ENCODE measurements at places on chromosomes 13 and 19.

- DNase-seq: no peak
These were observed 9.8 kb upstream of the CDC42EP5 start for GRCh38 chr19:54482889-54483288.

- no peak for DNase-seq
These were observed 22.1 kb downstream of the CAPN12 start for GRCh38 chr19:38721979-38722773.

DNA sequence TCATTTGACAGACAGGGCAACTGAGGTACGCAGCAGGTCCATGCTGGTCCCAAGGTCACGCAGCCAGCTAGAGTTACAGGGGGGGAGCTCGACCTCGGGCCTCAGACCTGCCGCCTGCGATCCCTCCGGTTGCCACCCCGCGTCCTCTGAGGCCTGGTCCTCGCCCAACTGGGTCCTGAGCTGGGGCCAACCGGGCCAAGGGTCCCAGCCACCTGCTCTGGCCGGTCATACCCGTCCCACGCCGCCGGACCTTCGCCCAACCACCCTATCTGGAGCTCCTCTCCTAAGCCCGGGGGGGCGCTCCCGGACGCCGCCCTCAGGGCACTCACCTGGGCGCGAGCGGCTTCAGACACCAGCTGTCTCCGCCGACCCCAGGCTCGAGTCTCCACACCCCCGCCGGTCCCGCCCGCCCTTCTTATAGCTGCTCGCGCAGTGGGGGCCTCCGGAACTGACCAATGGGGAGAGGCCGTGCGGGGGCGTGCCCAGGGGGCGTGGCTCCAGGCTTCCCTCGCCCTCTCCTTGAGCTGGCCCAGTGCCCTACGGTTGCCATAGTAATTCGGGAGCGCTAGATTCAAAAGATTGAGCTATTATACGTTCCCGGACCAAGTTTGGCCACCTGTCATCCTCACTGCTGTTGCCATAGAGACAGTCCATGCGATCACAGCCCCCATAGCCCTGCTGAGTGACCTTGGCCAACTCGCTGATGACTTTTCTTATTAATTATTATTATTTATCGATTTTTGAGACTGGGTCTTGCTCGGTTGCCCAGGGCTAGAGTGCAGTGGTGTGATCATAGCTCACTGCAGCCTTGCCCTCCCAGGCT lies at the start of gene PLIN5:
Gene PLIN5 (minus strand): TSS at position 389 of the 823 bp plus-strand sequence. CDS start 1,150 bp downstream, outside the sequence.
- DNase-seq: no peak

GRCh38 chr13:20073775-20074174 lies 87.1 kb downstream of the GJA3 start:
- no peak for DNase-seq

- no peak for DNase-seq
These were observed 53.9 kb downstream of the MCF2L start for GRCh38 chr13:113022745-113023574.

DNA sequence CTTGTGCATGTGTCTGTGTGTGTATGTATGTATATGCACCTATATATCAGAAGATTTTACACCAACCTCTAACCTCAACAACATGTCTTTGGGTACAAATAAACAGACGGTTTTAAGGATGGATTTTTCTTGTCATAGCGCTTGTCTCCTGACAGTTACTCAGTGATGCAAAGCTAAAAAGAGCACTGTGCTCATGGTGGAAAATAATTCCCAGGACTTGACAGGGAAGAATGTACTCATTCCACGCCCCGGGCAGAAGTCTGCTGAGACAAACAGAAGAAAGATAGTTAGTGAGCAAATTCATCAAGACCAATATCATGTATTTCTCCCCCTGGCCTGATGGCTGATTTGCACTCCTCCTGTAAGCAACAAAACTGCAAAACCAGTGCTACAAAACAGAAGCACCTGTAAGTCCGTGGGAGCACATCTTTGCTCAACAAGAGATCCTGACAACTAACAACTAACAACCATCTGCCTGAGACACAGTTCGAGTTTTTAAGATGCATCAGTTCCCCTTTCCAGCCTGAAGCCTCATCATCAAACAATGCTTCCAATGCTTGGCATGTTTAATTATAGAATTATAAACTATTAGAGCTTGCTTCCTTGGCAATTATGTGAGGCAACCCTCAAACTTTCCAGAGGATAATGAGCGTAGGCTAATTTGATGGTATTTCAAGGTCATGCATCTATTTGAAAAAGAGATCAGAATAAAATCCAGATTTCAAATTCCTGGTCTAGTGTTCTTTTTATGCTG lies 812.7 kb upstream of the MIR17HG start:
- DNase-seq: no peak

GRCh38 chr13:33278913-33279312 lies 6.6 kb downstream of the STARD13 start:
- no peak for DNase-seq

DNA sequence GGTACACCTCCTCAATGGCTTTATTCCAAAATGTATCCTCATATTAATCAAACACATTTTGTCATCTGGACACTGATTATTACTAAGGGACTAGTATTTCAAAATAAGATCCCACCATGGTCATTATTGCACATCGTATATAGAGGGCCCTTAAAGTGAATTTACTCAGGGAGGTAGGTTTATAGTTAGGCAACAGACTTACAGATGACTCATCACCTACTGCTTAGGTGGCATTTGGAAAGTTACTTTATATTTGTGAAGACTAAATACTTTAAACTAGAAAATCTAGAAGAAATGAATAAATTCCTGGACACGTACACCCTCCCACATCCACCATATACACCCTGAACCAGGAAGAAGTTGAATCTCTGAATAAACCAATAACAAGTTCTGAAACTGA lies 353.0 kb downstream of the KCTD12 start:
- no peak for DNase-seq

DNA sequence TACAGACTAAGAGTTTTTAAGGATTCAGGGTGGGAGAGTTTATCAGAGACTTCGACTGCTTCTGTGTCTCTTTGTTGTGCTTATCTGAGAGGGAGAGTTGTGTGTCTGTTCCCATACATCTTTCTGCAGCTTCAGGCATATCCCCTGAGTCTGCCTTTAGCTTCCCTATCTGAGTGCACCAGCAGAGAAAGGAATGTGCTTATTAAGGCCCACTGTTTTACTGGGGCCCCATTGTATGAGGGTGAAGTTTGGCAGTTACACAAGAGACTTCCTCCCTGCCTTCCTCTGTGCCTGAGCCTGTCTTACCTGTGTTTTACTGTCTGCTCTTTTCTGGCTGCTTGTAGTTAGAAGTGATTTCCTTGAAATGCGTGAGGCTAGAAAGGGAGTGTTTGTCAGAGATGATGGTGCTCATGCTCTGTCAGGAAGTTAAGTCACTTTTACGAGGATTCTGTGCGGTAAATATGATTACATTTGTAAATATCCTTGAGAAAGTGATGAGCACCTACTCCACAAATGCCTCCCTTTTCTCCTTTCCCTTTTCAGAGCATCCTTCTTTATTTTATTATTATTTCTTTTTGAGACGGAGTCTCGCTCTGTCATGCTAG lies 1228.9 kb upstream of the MIR17HG start:
- no peak for DNase-seq

DNA sequence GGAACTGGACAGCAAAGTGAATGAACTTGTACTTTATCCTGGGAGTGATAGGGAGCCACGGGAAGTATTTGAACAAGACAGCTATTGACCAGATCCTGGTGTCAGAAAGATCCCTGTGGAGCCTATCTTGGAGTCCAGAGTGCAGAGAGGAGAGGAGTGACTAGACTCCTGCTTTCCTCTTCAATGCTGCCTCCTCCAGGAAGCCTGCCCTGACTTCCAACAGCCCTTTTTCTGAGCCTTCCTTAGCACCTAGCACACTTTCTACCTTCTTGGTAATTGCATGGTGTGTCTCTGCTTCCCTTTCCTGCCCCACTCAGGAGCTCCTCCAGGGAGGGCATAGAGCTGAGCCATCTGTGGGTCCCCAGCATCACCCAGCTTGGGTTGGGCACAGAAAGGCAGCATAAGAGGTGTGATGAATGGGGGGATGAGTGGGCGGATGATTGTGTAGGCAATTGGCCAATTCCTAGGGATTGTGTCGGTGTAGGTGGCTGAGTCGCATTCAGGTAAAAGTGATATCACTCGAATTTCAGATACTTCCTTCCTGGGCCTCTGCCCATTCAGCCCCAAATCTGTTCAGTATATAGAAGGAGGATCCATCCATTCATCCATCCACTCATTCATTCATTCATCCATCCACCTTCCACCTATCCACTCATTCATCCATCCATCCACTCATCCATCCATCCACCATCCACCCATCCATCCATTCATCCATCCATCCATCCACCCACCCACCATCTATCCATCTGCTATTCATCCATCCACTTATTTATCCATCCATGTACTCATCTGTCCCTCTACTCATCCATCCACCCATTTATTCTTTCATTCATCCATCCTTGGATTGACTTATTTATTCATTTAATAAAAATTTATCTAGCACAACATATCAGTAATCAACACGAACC lies 26.9 kb downstream of the CYP4F22 start:
- DNase-seq: no peak

GRCh38 chr19:55087542-55087901 lies 11.9 kb downstream of the EPS8L1 start:
- DNase-seq: no peak

GRCh38 chr13:51317262-51317661 lies 22.2 kb upstream of the SERPINE3 start:
- no peak for DNase-seq

- DNase-seq: no peak
These were observed 257.2 kb downstream of the DIAPH3 start for GRCh38 chr13:59906413-59907049.

DNA sequence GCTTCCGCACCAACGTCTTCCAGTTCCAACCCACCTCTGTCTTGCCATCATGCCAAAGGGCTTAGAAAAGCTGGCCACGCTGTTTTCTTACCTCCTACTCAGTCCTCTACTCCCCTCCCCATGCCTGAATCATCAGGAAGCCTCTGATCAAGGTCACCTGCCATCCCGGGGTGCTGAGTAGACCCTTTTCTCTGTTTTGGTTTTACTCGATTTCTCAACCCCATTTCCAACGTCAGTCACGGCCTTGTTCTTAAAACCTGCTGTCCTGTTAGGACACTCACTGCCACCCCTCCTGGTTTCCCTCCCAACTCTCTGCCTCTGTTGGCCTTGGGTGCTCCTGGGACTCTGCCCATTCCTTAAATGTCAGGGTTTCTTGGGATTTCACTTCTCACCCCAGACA lies 350.1 kb downstream of the FOXO1 start:
- no peak for DNase-seq

DNA sequence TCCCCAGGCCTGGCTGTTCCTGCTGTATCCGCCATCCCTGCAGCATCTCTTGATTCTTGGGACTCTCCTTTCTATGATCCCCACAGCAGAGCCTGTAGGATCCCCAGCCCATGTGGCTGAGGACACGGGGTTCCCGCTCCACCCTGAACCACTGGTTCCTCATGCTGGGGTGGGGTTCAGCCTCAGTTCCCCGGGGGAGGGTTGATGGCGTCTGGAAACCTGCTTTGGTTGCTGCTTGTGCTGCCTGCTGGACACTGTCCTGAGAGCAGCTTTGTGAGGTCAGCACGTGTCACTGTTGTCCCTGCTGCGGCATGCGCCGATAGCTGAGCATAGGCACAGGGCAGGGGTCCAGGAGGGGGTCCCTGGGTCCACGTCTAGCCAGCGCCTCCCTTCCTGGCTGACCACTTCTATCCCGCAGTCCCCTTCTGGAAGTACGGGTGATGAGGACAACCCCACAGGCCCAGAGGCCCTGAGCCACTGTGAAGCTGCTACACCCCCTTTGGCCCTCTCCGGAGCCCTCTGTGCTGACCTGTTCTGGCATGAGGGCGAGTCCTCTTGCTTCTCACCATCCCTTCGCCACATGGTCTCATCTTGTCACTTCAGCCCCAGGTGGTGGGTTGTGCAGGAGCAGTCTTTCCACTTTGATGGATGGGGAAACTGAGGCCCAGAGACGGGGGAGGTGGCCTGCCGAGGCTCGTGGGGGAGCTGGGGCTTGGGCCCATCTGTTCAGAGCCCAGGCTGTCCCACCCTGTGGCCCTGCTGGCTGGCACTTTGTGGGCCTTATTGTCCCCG lies 5.5 kb downstream of the EPN1 start:
- DNase-seq: no peak

GRCh38 chr13:42076309-42076713 lies 27.9 kb downstream of the DGKH start:
- no peak for DNase-seq

DNA sequence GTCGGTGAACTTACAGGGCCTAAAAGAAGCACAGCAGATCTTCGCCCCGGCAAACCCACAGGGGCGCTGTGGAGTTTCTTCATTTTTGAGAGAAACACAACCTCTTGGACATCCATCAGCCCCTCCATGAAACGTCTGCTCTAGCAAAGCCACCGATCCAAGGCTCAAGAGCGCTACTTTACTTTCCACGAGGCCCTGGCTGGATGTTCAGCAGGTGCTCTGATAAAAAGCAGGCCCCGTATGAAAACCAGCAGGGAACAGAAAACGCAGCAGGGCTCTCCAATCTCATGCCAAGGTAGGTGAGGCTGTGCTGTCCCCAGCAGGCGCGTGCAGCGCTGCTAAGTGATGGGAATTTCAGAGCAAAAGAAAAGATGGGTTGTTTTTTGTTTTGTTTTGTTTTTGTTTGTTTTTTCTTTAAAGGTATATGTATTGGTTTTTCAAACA lies 86.7 kb downstream of the IRS2 start:
- no peak for DNase-seq

GRCh38 chr19:49528211-49528771 lies 488 bp downstream of the RCN3 start:
- no peak for DNase-seq

GRCh38 chr19:14840206-14840605 lies 5.2 kb upstream of the OR7A5 start:
- DNase-seq: no peak

- DNase-seq: no peak
These were observed 115.0 kb upstream of the SLC7A1 start for GRCh38 chr13:29710511-29710910.
